ENCODE measurements at places on chromosomes 7 and 10.

DNA sequence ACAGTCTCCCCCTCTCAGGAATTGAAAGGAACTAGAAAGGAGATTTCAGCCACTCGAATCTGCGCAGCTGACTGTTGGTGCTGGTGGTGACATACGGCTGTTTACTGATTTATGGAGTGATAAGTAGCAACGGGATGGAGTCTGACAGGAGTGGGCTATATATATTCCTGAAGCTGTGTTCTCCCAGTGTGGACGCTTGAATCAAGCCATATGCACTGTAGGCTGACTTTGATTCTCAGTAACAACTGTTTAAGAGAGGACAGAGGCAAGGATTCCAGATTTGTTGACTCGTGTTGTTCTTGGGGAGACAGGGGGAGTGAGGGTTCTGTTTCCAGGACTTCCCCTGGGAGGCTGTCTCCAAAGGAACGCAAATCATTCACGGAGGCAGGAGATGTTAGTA lies 260.1 kb upstream of the AUTS2 start:
- no peak for DNase-seq

GRCh38 chr10:88992921-88993524 lies 2.4 kb downstream of the FAS start:
- no peak for DNase-seq

GRCh38 chr7:91082852-91083495 lies 181.3 kb upstream of the FZD1 start:
- DNase-seq = no peak

DNA sequence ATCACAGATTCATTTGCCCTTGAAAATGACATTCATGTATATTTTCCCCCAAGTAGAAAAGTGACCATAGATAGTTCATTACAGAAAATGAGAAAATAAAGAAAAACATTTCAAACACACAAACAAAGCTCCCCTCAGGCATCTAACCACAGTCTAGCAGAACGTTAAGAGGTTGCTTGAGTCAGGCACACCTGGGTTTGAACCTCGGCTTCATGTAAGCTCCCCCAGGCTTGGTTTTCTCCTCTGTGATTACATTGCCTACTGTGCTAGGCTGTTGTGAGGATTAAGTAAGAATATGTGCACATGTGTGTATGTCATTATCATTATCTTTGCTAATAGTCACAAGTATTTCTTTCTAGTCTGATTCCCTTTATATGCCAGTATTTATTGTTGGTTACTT lies 9.1 kb downstream of the DNTT start:
- DNase-seq = no peak

- DNase-seq = no peak
These were observed 14.2 kb downstream of the MTURN start for GRCh38 chr7:30148951-30149459.

DNA sequence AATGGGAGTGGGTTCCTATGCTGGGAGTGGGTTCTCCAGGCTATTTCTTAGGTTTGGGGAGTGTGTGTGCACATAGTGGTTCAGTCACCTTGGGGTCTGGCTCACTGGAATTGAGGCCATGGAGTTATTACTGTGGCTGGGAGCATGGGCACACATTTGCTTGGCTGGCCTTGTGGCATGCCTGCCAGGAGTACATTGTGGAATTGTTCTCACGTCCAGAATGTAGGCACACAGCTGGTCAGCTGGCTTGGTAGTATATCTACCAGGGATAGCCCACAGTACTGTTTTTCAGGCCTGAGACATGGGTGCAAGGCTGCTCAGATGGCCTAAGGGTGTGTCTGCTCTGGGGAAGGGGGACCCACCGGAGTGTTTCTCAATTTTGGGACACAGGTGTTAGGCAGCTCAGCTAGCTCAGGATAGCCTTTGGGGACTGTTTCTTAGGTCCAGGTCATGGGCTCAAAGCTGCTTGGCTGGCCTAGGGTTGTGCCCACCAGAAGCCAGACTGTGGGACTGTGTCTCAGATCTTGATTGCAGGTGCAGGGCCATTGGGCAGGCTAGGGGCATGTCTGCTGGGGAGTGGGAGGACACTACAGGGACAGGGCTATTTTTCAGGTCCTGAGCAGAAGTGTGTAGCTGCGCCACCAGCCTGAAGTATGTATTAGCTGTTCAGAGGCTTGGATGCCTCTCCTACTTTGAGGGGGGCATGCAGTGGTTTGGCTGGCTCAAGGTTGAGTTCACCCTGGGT lies 50.6 kb downstream of the TMEM168 start:
- no peak for DNase-seq

GRCh38 chr7:131642429-131642828 lies 86.0 kb upstream of the PODXL start:
- no peak for DNase-seq

DNA sequence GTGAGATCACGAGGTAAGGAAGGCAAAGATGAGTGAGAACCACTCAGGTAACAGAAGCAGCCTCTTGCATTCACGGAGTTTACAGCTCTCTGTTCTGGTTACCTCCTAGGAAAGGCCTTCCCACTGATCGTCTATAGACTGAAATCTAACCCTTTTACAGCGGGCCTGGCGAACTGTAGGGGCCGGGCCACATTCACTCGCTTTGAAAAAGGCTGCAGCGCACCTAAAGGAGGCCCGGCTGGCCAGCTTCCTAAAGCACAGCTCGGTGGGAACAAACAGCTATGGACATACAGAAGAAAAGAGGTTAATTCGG lies 565 bp downstream of the ATP5MK start:
- DNase-seq = no peak

DNA sequence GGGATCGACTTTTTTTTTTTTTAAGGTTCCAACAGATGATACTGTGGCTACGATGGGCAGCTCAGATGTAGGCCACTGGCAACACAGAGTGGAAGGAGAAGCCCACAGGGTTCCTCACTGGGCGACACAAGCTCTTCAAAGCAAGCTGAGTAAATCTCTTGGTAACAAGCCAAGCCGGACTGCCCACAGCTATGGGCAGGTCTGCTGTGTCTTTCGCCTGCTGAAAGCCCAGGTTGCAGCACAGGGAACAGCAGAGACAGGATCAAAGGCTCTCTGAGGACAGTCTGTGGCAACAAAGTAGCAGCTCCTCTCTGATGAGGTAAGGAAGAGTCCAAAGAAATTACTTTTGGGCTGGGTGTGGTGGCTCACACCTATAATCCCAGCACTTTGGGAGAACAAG lies 83.6 kb downstream of the KCNMA1 start:
- DNase-seq = no peak

DNA sequence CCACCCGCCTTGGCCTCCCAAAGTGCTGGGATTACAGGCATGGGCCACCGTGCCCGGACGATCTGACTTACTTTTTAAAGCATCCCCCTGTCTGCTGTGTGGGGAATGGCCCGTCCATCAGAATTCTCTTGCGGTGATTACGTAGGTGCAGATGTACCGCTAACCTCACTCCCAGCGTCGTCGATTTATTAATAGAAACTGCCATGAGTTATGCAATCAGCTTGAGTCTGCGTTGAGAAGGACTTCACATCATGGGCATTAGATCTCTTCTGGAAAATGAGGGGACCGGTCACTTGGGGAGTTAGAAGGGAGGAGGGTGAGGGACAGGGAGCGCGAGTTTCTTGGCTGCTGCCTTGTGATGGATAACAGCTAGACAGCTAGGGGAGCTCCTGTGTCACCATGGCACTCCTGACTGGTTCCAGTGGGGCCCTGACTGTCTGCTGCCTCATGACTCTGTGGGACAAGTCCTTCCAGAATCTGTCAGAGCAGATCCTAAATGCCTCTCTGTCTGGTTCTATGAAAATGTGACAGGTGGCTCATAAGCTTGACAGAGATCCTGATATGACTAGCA lies 35.2 kb downstream of the POR start:
- DNase-seq = no peak

- no peak for DNase-seq
These were observed 1.5 kb downstream of the KCND2 start for GRCh38 chr7:120274482-120274881.

DNA sequence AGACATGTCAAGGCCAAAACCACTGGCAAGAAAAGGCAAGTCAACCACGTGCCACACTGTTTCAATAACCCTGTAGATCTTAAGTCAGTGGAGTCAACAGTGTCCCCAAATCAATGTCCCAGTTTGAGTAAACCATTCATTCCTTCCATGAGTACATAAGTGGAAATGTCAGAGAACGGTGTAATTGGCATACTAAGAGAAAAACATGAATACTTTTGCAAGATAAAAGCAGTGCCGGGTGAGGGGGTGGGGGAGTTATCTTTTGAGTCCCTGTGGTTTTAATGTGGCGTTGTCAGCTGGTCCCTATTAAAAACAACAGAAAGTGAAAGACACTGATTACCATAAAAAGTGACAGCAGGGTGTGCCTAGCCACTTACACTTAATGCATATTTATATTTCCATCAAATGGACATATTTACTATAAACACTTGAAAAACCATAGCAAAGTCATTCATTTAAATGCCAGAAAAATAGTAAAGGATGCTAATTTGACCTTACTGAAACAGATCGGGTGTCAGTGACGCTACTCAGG lies 37.8 kb downstream of the RSU1 start:
- no peak for DNase-seq

DNA sequence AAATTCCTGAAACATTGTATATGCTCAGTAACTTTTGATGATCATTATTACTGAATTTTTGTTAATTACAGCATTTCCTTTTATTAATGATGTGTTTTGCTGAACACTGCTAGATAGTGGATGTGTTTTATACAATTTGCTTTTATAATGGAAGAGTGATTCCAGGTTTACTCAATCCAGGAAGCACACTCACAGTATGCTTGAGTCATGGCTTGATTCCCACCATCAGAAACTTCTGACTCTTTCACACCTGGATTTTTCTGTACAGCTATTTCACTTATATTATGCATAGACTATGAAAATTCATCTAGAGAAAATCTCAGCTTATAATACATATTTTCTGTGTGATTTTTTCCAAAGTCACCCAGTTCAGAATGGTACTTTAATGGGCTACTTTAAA lies 1040.9 kb downstream of the GRM8 start:
- no peak for DNase-seq

DNA sequence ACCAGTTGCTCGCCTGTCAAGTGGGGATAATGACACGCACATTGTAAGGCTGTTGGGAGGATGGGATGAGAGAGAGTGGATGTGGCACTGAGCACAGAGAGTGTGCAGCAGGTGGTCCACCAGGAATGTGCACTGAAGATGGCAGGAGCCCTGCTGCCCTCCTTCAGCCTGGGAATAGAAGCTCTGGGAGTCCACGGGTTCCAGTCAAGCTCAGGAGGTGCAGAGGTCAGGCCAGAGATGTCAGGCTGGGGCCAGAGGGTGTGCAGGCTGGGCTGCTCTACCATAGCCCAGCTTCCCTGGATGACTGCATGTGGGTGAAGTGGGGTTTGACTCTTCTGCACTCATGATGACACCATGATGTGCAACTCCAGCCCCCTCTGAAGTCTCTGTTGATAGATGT lies 58.7 kb downstream of the C10orf120 start:
- DNase-seq = no peak

GRCh38 chr7:101924171-101924570 lies 106.7 kb downstream of the CUX1 start:
- no peak for DNase-seq

GRCh38 chr7:27128034-27128433 lies 2.5 kb downstream of the HOXA4 start:
- DNase-seq = no peak

GRCh38 chr10:73819081-73819480 lies 7.7 kb upstream of the NDST2 start:
- no peak for DNase-seq

Data from 8988T (cell line).